Activated T-helper 17 cell treated with anti-CD3 and anti-CD28 coated beads, Interleukin-2, amount 50 U/mL, for 72 hours (primary cell): ENCODE measurements at places on chromosomes 16 and 17. TPM values are rescaled to one million over a fixed set of nuclear protein-coding genes. Genes with fewer than 3 reads are reported as not detected.

GRCh38 chr16:82628711-82629110 is 1.9 kb downstream of the CDH13 start:
- ATAC-seq = no peak

CES5A gene
- total RNA-seq = not detected

DNA sequence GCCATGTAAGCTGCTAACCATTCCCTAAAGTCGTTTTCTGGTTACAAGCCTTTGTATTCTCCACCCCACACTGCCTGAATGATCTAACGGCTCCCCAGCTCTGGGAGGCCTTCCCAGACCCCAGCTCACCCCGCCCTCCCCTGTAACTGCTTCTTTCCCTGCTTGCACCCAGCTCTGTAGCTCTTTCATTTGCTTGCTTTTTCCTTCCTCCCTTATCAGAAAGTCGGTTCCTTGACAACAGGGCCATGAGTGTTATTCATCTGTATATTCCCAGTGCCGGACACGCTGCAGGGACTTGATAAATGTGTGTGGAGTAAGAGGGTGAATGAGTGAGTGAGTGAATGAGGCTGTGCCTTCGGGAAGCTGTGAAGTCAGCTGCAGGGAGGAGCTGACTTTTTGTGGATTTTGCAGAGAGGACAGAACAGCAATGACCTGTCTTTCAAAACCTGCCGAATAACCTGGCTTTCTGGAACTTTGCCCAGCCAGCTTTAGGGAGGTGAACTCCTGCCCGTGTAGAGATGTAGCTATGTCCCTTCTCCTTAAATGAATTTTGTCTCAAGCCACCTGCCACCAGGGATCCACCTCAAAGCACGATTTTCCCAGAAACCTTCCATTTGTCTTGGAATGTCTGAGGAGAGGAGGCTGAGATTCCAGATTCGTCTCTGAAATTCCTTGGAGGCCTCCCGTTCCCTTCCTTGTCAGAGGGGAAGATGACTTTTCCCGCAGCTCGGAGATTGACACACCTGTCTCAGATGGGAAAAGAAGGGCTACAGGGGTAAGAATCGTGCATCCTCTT is 20.0 kb upstream of the CACNG4 start:
- no peak for ATAC-seq

- ATAC-seq = no peak
These were observed 7.0 kb downstream of the DPEP1 start for GRCh38 chr16:89620406-89620841.

- ATAC-seq = no peak
These were observed 34.2 kb downstream of the CYLD start for GRCh38 chr16:50776037-50776436.

GRCh38 chr17:7239091-7240027 is at the start of gene PHF23:
Gene PHF23 (minus strand): TSS chr17:7239457. CDS start chr17:7239279, 178 bp downstream.
- peak; percentile 71 for ATAC-seq

TSPAN10 gene
- 0.30 TPM for total RNA-seq

SRL gene
- total RNA-seq = not detected

DNA sequence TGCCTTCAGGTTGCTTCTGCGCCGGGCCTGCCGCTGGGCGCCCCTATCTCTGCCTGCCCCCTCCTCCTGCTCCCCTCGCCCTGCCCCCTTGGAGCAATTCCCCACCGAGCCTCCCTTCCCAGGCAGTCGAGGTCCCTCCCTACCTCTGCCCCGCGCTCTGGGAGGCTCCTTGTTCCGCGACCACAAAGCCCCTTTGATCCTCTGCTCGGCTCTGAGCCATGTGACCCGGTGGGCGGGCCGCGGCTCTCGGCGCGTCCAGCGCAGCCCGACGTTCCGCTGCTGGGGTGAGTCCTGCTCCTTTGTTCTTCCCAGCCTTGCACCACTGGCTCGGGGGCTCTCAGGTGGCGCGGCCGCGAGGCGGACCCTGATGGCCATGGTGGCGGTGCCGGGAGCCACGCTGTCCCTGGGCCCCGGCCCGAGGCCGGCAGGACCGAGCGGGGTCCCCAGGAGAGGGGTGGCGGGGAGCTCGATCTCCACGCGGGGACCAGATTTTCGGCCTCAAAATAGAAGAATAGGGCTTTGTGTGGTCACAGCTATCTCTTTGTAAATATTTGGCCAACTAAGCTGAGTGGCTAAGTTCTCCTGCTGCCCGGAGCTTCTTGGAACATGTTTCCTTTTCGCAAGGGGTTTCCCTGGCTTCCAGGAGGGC is 310.6 kb downstream of the SEC14L1 start:
- ATAC-seq = peak; percentile 63

DNA sequence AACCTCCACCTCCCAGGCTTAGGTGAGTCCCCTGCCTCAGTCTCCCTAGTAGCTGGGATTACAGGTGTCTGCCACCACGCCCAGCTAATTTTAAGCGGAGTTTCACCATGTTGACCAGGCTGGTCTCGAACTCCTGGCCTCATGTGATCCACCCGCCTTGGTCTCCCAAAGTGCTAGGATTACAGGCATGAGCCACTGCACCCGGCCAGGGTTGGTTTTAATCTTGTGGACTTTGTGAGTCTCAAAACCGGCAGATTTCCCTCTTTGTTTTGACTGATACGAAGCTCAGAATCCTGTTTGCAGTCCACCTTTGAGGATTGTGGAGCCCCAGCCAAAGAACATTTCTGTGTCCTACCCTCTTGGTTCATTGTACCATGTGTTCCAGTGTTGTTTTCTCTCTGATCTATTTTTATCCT is 16.4 kb upstream of the CPSF4L start:
- no peak for ATAC-seq

MYL11 gene
- not detected for total RNA-seq

DNA sequence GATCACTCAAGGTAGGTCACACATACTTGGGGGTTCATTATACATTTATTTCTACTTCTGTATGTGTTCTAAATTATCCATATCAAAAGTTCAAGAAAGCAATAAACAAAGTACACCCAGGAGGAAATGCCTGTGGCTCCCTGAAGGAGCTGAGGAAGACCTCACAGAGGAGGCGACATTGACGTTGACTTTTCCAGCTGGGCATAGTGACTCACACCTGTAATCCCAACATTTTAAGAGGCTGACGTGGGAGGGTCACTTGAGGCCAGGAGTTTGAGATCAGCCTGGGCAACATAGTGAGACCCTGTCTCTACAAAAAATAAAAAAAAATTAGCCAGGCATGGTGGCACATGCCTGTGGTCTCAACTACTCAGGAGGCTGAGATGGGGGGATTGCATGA is 16.3 kb downstream of the ITGAD start:
- ATAC-seq = no peak

DNA sequence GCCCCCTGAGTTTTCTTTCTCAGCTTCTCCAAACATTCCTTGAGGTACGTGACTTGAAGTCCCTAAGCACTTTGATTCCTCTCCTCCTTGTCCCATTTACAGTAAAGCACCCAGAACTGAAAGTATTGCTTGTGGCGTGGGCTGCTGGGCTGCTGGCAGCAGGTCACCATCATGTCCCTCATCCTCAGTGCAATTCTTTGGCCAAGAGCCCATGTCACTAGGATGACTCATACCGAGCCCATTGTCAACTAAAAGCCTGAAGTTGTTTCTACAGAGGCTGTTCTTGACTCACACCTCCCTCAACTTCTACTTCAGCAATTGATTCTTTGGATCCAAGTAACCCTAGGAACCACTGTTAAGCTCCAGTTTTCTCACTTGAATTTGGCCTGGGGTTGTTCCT is 54.3 kb downstream of the KPNA2 start:
- peak; percentile 76 for ATAC-seq

KRT34 gene
- not detected for total RNA-seq

DNA sequence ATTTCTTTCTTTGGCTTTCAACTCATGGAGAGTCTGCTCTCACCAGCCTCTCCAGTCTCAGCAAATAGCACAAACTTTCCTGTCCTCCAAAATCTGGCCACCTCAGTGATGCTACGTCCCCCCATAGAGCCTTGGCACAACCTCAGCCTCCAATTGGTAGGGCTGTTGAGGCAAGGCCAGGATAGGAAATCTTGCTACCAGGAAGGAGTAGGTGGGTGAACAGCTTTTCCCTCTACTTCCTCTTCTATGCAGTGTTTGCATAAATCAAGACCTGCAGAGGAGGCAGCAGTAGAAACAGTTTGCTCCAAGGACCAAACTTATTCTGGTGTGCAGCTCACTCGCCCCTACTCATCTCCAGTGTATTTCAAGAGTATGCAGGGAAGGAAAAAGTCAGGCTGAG is 701 bp upstream of the DPEP2 start:
- ATAC-seq = peak; percentile 39

DNA sequence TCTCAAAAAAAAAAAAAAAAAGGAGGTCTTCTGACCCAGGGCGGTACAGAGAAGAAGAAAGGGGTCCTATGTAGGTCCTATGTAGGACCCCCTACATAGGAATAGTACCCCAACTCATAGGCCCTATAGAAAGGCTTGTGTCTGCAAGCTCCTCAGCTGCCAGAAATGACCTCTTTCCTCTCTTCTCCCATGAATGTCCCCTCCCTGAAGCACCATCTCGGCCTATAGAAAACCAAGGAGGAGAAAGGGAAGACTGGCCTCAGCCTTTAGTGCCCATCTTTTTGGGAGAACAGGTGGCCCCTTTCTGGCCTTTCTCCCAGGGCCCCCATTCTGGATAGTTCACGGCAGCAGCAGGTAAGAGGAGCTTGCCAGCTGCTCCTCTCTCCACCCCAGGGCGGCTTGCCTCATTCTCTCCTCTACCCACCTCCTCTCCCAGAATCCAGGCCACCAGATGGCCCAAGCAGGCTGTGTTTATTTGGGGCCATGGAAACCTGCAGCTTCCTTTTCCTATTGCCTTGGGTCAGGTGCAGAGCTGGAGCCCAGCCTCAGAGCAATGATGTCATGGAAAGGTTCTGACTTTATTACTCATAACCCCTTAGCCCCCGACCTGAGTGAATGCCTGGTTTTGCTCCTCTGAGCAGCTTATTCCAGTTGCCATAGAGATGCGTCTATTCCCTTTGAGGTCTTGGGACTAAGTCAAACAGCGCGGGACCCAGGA is 1.6 kb upstream of the MRPL58 start:
- ATAC-seq = peak; percentile 14

GRCh38 chr17:77695386-77695785 is 263.1 kb upstream of the TNRC6C start:
- no peak for ATAC-seq

- ATAC-seq = peak; percentile 88
These were observed 28.6 kb downstream of the SLC38A8 start for GRCh38 chr16:84013787-84014569.

DNA sequence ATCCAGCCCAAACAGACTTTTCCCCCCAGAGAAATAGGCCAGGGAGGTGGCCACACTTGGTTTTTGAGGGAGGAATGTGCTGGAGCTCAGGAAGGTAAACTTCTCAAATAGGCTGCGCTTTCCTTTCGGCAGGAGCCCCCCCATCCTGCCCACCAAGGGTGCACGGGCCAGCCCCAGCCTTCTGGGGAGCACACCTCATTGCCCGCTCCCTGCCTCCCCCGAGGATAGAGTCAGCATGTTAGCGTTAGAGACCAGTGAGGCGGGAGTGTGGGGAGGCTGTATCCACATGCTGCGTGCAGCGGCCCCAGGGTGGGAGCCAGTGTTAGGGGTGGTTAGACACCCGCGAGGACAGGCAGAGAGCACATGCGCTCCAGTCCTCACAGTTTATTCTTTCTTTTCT is 42.3 kb downstream of the PIPOX start:
- no peak for ATAC-seq

SLC5A10 gene
- total RNA-seq = not detected

CDH16 gene
- not detected for total RNA-seq

GRCh38 chr17:8283356-8283755 is 5.1 kb upstream of the RANGRF start:
- no peak for ATAC-seq

- ATAC-seq = no peak
These were observed 16.1 kb downstream of the KCNJ12 start for GRCh38 chr17:21392266-21392665.

DNA sequence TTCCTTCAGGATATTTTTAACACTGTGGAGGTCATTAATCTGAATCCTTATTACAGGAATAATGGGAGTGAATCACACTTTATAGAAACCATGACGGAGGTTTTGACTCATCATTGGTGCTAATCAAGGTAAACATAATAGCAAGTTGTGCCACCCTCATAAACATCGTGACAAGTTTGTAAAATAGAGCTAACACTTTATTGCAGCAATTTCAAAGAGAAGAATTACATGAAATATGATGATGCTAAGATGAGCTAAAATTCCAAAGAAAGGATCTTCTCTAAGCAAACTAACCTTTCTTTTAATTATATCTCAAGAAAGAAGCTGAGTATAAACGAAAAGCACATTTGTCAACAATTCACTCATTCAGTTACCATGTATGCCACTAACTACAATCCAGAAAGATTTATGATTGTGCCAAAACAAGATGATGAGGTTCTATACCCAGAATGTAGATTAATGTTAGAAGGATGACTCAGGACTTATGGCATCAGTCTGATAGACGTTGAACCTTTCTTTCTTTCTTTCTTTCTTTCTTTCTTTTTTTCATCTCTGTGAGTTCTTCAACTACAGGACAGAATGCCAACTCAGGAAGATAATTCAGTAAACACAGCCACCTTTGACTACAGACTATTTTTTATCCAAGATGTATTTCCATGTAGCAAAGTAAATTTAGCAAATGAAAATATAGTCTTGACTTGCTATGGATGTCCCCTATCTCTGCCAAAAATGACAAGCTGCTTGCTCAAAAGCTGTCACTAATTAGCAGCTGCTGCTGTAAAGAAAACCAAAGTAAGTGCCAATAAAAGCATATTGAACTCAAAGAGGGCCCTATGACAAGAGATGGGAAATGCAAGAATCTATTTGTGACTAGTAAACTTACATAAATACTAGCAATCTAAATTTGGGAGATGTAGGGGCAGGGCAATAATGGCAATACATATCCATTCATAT is 23.3 kb downstream of the STAT5B start:
- ATAC-seq = peak; percentile 74

DNA sequence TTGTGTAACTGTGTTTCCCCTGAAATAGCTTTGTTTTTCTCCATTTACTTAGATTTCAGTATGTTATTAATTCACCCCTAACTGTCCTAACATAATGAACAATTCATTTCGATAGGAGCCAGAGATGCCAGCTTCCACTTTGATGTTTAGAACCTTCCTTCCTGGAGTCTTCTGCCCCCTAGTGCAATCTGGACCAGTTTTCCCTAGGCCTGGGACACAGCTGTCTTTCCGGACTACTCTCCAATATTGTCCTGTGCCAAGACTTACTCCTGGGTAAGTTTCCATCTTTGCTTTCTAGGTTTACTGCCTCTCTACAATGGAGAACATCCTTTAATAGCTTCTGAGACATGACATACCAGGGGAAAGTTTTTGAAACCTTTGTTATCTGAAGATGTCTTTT is 12.8 kb downstream of the RECQL5 start:
- ATAC-seq = no peak

DNA sequence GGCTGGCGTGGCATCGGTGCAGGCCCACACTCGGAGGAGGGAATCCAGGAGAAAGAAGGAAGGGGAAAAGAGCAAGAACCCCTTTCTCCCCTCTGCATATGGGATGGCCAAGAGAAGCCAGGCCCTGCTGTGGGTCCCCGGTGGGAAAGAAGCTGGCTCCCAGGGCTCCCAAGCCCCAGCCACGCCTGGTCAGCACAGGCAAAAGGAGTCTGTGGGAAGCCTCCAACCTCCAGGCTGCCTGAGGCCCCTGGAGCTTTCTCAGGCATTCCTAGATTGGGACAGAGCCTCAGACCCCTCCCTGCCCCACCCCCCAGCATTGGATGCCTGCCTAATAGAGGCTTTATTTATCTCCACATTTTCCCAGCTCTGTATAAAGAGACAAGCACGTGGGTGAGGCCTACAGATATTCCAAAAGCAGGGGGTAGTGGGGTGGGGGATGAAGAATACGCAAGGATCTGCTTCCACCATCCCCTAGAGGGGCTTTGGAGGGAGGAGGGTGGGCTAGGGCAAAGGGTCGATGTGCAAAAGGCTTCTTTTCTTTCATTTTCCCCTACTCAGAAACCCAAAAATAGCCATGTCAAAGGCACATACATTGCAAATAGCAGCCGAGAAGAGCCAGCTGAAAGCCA is 56.4 kb downstream of the MPRIP start:
- no peak for ATAC-seq

RCVRN gene
- total RNA-seq = not detected
